Omental fat pad (tissue), 4 donors: ENCODE measurements at places on chromosomes 5 and 9. TPM values are rescaled to one million over a fixed set of nuclear protein-coding genes. Genes with fewer than 3 reads are reported as not detected.

The EGFLAM gene
- 56.6 TPM for total RNA-seq

The RNF183 gene
- total RNA-seq = not detected

The PRSS3 gene
- total RNA-seq = not detected

The TLN1 gene
- 421 TPM for total RNA-seq

The TEK gene
- total RNA-seq = 21.3 TPM

The RLN2 gene
- not detected for total RNA-seq

The C9orf153 gene
- 2.8 TPM for total RNA-seq

The MORN5 gene
- not detected for total RNA-seq

The IL3 gene
- total RNA-seq = not detected

The BTF3 gene
- 474 TPM for total RNA-seq

The GPR150 gene
- total RNA-seq = 0.95 TPM

- no peak for DNase-seq
Measured at GRCh38 chr5:163566678-163567077, 61.3 kb downstream of the MAT2B start.

GRCh38 chr9:3567988-3568387 is 42.2 kb upstream of the RFX3 start:
- DNase-seq = no peak

GRCh38 chr5:62790348-62790747 is 211.7 kb downstream of the LRRC70 start:
- no peak for DNase-seq

DNA sequence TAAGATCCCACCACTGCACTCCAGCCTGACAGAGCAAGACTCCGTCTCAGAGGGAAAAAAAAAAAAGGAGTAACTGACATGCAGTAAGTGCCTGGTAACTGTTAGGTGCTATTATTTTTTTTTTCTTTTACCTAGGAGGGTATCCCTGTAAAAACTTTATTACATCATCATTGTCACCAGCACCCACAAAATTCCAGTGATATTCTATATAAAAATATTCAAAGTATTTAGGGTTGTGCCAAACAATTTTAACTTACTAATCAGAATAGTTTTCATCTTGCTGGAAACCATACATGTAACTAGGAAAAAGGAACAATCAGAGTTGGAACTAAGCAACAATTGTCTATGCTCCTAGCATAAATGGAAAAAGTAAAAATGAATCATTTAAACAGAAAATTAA is 112.4 kb downstream of the SSBP2 start:
- DNase-seq = no peak

GRCh38 chr5:19920761-19921160 is 67.2 kb downstream of the CDH18 start:
- DNase-seq = no peak

DNA sequence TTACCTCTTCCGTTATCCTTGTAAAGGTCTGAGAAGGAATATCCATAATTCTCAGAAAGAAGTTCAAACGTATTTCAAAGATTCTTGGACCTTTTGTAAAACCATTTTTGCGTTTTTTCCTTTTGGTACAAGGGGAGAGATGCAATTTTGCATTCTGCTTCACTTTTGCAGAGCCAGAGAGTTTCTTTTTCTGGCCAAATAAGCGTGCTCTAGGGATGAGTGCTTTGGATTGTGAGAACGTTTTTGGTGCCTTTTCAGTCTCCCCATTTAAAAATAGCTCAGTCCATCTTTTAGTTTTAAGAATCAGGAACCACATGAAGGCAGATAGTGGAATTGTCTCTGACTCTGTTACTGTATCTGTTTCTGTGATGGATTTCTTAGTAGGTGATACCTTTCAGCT is 1.5 kb downstream of the ARHGAP26 start:
- no peak for DNase-seq

GRCh38 chr5:54440456-54440893 is 15.0 kb upstream of the HSPB3 start:
- DNase-seq = no peak

- DNase-seq = no peak
Measured at GRCh38 chr5:156475182-156476157, 148.5 kb downstream of the SGCD start.

GRCh38 chr5:171644536-171644935 is 141.1 kb upstream of the SMIM23 start:
- DNase-seq = no peak

GRCh38 chr5:181241393-181241975 is 2.2 kb downstream of the RACK1 start:
- no peak for DNase-seq

DNA sequence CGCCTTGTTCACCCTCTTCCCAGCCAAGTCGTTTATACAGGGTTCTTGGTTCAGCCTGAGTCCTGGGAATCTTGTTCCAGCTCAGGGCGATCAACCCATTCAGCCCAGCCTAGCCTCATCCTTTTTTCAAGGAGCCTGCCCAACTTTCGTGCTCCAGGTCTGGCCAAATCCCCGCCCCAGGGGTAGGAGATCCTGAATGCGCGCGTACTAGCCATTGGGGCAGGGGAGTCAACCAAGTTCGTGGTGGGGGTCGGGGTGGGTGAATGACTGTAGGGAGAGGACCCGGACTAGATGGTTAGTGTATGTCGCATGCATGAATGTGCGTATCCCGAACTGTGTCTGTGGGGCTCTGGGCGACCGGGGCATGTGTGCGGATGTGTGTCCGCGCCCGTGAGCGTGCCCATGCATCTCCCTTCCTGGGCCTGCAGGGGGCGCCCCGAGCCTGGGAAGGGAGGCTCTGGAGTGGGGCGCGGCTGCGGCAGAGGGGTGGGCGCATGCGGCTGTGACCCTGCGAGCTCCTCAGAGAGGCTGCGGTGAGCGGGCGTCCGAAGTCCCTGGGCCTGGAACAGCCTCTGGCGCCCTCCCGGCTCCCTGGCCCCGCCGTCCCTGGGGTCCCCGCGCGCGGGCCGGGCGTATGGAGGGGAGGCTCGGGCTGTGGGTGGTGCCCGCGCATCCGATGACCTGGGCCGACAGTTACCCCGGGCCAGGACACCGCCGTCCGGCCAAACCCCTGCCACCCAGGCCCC is 8.7 kb downstream of the CCL21 start:
- peak; percentile 39 for DNase-seq

DNA sequence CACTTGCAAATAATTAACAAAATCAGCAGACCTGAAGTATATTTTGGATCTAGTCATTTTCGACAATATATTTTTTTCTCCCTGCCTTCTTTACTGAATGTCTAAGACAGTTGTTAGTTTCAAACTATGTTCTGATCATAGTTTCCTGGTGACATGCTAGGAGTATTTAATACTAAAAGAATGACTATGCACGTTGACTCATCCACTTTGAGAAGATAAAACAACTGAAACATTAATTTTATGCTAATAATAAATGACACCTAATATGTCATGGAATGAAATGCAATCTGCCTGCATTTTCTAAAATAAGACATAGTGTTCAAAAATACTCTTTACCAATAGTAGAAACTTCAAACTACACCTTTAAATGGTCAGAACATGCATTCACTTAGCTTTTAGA is 2123.7 kb upstream of the C9orf72 start:
- no peak for DNase-seq

DNA sequence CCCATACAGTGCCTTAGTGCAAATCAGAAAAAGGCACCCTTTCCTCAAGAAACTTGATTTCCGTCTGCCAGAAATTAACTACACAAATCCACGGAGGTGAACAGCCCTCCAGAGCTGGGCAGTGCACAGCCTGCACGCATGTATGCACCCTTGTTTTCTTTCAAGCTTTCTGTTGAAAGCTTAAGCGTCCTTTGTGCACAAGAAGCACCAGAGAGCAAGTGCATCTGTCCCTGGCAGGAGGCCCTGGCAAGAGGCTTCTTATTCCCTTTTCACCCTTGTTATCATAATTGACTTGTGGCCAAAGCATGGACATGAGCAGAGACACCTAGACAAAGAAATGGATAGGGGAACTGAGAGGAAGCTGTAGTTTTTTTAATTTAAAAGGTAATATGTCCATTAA is 47.4 kb upstream of the ATG10 start:
- DNase-seq = no peak

- DNase-seq = no peak
Measured at GRCh38 chr9:128716581-128717254, 7.2 kb downstream of the ZDHHC12 start.

DNA sequence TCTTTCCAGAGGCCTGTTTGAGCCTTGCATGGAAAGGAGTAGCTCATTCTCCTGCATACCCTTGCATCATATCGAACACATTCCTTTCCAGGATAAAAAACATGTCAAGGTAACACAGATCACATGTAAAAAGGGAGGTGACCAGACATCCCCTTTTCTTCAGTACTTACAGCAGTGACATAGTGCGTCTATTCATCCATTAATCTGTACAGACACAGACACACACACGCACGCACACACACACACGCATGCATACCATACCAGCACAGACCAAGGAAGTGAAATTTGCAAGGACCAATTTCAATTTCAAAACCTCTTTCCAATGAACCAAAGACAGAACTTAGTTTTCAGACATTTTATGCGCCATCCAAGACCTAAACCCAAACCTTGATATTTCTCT is 256.0 kb downstream of the PAPPA start:
- DNase-seq = no peak

GRCh38 chr5:63085561-63085960 is 506.9 kb downstream of the LRRC70 start:
- DNase-seq = no peak

GRCh38 chr5:159854916-159855315 is 61.4 kb upstream of the ADRA1B start:
- DNase-seq = no peak

DNA sequence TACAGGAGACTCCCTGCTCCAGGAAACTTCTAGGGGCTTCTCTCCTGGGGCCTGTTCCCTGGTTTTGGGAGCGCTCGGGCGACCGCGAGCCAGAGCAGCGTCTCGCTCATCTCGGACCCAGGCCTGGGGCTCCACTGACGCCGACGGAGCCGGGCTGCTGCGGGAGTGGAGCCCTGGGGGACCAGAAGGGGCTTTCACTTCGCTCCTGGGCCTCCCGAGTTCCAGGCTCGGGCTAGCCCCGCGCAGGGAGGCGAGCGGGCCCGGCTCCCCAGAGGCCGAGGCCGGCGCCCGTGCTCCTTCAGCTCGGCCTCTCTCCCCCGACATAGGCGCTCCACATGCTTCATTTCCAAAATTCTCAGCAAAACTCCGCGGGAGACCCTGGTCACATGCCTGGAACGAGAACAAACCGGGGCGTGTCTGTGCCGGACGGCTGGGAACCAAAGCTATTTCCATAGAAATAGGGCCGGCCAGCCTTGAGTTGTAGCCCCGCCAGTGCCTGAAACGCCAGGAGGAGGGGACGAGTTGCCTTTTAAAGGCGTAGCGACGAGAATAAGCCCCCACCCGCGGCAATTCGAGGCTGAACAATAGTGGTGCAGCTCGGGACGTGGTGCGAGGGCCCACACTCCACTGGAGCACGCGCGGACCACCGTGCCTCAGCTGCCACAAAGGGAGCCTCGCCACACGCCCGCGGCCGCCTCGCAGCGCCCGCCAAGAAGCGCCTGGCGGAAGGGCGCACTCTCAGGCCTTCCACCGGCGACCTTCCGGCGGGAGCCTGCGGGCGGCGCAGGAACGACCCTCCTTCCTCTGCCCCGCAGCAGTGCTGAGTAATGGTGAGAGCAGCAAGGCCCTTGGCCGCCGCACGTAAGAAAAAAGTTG is 1.1 kb upstream of the G3BP1 start:
- DNase-seq = peak; percentile 44

GRCh38 chr5:96088706-96089498 is 127.3 kb upstream of the ELL2 start:
- no peak for DNase-seq

GRCh38 chr9:122819326-122819725 is 9.1 kb downstream of the PDCL start:
- DNase-seq = no peak

DNA sequence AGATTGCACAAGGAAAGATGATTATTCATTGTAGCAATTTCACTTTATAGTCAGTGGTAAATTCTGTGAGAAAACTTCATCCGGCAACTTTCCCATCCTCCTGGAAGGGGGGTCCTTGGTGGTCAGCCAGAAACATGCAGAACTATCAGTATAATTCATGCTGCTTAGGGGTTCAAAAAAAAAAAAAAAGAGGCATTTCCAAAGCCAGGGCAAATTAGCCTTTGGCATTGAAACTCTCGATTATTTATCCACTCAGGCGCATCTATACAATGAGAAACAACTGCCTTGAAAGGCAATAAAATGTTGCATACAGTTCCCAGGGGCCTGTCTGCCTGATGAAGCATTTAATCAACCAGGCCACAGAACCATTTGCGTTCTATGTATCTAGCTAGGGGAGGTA is 263.3 kb downstream of the TMEM167A start:
- no peak for DNase-seq

DNA sequence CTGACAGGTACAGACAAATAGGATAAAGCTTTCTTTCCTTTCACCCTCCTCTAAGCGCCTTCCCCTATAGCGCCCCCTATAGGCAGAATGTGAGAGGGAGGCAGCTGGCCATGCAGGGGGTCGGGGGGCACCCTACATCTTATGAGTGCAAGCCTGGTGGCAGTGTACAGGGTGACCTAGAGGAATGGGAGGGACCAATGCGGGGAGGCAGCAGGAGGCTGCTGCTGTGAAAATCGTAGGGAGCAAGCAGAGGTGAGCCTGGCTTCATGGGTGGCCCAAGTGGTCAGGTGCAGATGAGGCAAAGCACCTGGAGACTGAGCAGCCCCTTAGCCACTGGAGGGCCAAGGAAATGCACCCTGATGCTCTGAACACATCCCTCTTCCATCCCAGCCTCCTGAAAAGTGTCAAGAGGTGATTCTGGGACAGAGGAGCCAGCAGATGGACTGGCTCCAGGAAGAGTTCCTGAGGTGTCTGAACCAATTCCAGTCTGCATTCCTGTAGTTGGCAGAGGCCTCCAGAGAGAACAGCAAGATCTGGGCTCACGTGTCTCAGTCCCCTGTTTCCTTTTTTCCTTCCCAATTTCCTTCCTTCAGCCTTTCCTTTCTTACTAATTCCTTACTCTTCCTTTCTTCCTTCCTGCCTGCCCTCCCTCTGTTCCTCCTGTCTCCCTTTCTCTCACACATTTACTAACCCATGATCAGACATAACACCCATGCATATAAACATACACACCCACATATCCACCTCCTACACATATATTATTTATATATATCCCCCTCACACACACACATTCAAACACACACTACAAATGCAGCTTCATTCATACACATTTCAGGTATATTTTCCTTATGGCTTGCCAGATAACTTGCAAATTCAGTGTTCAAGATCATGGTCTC is 32.8 kb upstream of the GALNT10 start:
- DNase-seq = no peak
